Activated naive CD4-positive, alpha-beta T cell treated with Interleukin-2 at 50 U/mL for 16 hours (primary cell): ENCODE measurements at places on chromosomes 4 and X.

DNA sequence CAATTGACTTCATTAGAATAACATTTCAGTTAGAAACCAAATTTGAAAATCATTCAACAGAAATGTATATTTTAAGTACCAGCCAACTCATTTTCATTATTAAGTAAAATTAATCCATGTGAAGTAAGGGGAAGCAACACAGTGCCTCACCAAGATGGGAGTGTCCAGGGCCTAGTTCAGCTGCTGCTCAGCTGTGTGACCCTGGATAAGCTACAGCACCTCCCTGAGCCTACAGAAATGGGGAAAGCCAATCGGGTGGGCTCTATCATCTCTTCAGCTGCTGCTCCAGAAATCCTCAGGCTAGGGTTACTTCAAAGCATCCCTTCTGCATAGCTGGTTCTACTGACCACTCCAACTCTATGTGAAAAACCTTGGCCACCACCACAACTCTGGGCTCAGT lies 18.7 kb downstream of the DCHS2 start:
- DNase-seq, result no peak

GRCh38 chr4:3135155-3136011 lies 60.9 kb downstream of the HTT start:
- no peak for DNase-seq

- no peak for DNase-seq
Measured at GRCh38 chrX:15356444-15356843, 21.1 kb upstream of the PIGA start.

DNA sequence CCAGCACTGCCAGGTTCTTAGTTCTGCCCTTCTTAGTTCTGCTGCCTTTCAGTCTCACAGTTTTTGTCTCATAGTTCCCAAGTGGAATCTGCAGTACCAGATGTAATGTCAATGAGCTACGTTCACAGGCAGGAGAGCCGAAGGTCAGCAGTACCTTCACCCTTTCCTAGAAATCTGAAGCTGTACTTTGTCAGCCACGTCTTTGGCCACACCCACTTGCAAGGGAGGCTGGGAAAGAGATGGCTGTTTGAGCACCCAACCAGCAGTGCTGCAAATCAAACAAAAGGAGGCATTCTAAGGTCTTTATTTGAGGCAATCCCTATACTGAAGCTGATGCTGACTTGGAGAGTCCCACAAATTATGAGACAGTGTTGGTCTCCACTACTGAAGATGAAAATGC lies 199.1 kb upstream of the NPY2R start:
- DNase-seq, result no peak

- DNase-seq, result no peak
Measured at GRCh38 chrX:136272325-136272724, 21.1 kb upstream of the MAP7D3 start.

DNA sequence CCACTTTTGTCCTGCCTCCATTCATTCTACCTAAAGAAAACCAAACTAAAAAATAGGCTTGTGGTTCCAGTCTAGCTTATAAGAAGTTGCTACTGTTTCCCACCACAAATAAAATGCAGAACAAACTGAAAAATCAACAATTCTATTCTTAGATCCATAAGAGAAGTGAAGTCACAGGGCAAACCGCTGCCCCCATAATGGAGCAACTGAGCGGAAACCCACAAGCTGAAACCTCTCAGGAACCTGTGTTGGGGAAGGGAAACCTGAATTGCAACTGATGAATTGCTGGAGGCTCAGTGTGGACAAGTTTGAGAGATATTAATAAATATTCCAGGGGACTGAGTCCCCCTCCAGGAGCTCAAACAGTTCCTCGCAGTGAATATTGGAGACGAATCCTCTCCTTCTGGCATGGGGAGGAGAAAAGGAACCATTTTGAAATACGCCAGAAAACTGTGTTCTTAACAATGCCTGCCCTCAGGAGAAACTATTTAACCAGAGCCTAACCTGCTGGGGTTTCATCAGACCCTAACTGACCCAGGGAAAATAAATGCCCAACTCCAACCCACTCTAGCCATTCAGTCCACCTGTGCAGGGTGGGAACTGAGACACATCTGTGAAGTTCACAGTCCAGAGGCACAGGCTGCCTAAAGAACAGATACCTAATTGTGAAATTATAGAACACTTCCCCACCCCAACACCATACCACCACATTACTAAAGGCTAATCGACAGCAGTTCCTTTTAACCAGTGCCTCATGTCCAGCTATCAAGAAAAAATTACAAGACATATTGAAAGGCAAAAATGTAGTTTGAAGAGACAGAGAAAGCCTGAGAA lies 22.8 kb upstream of the SH3RF1 start:
- DNase-seq, result no peak

GRCh38 chrX:31679861-31680260 lies 608.0 kb upstream of the FTHL17 start:
- no peak for DNase-seq

- no peak for DNase-seq
Measured at GRCh38 chr4:124095621-124096020, 616.9 kb downstream of the ANKRD50 start.

GRCh38 chr4:24601121-24601520 lies 16.8 kb upstream of the DHX15 start:
- DNase-seq, result no peak

DNA sequence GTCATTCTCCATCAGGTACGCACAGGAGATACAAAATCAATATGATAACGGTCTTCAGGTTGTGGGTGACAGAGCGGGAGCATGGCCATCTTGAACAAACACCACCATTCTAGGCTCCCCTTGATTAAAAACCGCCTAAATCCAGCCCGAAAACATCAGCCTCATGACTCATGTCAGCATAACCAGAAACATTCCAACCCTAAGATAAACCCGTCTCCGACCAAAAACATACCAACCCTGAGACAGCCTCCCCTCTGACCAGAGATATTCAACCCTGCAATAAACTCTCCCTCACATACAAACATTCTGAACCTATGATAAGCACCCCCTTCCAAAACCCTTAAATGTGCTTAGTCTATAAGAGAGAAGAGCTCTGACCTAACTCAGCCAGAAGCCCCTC lies 157.9 kb downstream of the DHRSX start:
- no peak for DNase-seq
